ENCODE measurements at places on chromosomes 13 and 19.

DNA sequence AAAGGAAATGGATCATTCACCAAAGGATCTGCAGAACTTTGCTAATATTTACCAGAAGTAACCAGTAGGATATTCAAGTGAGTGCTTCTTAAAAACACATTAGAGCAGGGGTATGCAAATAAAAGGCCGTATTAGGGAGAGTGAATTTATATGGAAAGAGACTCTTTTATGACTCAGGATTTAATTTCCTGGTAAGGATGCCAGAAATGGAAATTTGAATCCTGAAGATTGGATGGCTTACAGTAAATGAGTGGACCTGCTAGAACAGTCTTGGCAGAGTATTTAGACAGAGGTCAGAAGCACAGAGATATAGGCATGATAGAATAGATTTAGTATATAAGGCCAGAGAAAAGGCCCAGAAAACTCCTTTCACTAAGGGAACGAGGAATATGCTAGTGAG, 201.6 kb downstream of the SLITRK5 start:
- H3K27me3 ChIP-seq = no peaks in the 10 kb centered on the region
- H3K4me3 ChIP-seq = no peak overlapping the region
- H3K27ac ChIP-seq = no peak overlapping the region
- H3K36me3 ChIP-seq = no peaks in the 10 kb centered on the region
- no peak for DNase-seq

GRCh38 chr13:23506071-23506806, 64.0 kb upstream of the TNFRSF19 start:
- DNase-seq = no peak
- H3K36me3 ChIP-seq = no peaks in the 10 kb centered on the region
- H3K4me3 ChIP-seq = no peak overlapping the region
- peaks cover 11% of the 10 kb centered on the region for H3K27me3 ChIP-seq

DNA sequence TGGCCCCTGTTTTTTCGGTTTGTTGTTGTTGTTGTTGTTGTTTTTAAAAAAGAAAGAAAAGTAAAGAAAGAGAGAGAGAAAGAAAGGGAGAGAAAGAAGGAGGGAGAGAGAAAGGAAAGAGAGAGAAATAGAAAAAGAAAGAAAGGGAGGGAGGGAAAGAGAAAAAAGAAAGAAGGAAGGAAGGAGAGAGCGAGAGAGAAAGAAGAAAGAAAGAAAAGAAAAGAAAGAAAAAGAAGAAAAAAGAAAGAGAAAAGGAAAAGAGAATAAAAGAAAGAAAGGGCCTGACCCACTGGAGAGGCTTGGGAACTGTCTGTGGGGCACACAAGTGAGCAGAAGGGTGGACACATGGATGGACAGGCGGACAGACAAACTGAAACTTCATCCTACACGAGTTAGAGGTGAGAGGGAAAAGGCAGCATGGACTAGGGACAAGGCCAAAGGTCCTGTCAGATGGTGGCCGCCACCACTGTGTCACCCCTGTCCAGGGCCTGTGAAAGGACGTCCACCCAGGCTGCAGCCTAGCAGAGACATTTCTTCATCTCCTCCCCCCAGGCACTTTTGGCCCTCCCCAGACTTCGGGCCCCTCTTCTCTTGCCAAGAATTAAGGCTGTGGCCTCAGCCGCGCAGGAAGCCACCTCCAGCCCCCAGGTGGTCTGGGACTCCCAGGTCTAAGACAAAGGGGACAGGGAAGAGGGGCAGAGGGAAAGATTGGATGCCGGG, 9.1 kb upstream of the BCAM start:
- H3K27me3 ChIP-seq = peaks cover 12% of the 10 kb centered on the region
- no peak overlapping the region for H3K27ac ChIP-seq
- DNase-seq = no peak
- no peak overlapping the region for H3K4me3 ChIP-seq

DNA sequence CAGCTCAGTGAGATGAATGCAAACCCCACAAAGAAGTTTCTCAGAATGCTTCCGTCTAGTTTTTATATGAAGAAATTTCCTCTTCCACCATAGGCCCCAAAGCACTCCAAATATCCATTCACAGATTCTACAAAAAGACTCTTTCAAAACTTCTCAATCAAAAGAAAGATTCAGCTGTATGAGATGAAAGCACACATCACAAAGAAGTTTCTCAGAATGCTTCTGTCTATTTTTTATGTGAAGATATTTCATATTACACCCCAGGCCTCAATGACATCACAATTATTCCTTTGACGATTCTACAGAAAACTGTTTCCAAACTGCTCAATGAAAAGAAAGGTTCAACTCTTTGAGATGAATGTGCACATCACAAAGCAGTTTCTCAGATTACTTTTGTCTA, 1819.4 kb downstream of the UQCRFS1 start:
- H3K4me3 ChIP-seq = no peak overlapping the region
- no peak overlapping the region for H3K27ac ChIP-seq
- H3K4me1 ChIP-seq = no peaks in the 10 kb centered on the region
- no peaks in the 10 kb centered on the region for H3K27me3 ChIP-seq
- DNase-seq = no peak

DNA sequence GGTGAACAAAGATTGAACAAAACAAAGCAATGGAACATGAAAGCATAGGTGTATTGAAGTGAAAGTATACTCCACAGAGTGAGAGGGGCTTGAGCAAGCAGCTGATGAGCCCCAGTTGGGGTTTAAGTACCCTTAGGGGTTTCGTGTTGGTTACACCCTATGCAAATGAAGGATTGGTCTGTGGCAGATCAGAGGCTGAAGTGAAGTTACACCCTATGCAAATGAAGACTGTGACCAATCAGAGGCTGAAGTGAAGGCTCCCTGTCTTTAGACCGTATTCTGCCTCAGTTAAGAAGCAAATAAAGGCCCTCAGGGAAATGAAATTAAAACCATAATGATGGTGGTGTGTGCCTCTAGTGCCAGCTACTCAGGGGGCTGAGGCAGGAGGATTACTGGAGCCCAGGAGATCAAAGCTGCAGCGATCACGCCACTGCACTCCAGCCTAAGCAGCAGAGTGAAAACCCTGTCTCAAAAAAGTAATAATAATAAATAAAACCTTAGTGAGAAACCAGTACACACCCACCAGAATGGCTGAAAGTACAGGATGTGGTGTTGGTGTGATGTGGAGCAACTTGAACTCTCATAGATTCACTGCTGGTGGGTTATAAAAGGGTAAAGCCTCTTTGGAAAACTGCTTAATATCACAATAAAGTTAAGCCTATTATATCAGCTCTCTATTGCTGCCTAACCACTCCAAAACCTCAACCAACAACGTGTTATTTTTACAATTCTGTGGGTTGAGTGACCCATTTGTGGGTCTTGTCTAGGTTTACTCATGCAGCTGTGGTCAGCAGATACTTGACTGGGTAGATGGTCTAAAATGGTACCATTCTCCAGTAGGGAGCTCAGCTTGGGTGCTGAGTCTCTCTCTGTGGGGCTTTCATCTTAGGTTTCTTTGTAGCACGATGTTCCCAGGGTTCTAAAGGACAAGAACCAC, 12.8 kb upstream of the UPF3A start:
- no peak overlapping the region for H3K4me3 ChIP-seq
- H3K4me1 ChIP-seq = peaks cover 12% of the 10 kb centered on the region
- peak overlapping the region; percentile 59 for H3K27ac ChIP-seq
- H3K27me3 ChIP-seq = no peaks in the 10 kb centered on the region
- DNase-seq = no peak
- H3K36me3 ChIP-seq = peaks cover 64% of the 10 kb centered on the region

DNA sequence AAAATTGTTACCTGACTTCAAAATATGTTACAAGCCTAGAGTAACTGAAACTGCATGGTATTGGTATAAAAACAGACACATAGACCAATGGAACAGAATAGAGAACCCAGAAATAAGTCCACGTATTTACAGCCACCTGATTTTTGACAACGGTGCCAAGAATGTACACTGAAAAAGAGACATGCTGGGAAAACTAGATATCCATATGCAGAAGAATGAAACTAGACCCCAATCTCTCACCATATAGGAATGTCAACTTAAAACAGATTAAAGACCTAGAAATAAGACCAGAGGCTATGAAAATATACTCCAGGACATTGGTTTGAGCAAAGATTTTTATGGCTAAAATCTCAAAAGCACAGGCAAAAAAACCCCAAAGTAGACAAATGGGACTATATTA, 76.5 kb downstream of the LATS2 start:
- no peak for DNase-seq
- H3K27me3 ChIP-seq = no peaks in the 10 kb centered on the region
- no peak overlapping the region for H3K27ac ChIP-seq
- H3K4me3 ChIP-seq = no peak overlapping the region
- no peaks in the 10 kb centered on the region for H3K4me1 ChIP-seq

- no peak overlapping the region for H3K4me3 ChIP-seq
- peaks cover 16% of the 10 kb centered on the region for H3K27me3 ChIP-seq
- no peak for DNase-seq
- no peak overlapping the region for H3K27ac ChIP-seq
- H3K4me1 ChIP-seq = no peaks in the 10 kb centered on the region
These were observed 992 bp upstream of the ADGRE1 start for GRCh38 chr19:6886277-6886897.

- H3K4me3 ChIP-seq = no peak overlapping the region
- no peak for DNase-seq
- no peak overlapping the region for H3K27ac ChIP-seq
- H3K27me3 ChIP-seq = no peaks in the 10 kb centered on the region
These were observed 104.7 kb downstream of the CRYL1 start for GRCh38 chr13:20420938-20421337.

DNA sequence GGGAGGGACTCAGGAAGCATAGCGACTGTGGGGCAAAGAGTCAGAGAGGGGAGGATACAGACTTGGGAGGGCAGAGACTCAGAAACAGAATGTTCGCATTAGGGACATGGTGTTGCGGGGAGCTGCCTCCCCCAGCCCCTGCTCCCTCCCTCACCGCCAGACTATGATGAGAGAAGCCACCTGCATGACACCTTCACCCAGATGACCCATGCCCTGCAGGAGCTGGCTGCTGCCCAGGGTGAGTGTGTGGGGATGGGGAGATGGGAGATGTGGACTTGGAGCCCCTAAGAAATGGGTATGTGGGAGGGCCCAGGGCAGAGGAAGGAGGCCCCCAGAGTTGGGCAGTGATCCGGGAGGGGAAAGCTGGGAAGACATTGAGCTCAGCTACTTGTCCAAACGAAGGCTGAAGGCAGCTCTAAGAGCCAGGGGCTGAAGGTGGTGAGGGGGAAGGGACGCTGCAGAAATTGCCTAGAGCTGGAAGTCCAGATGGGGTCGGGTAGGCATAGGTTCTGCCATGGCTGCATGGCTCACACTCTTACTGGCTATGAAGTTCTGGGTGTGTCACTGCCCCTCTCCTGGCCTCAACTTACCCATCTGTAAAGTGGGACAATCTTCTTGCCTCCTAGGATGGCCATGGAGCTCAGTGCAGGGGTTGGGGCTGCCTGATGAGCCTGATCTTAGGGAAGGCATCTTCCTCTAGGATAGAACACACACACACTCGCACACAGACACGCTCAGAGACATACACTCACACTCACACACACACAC, 1.4 kb downstream of the SPACA6 start:
- H3K27ac ChIP-seq = no peak overlapping the region
- peaks cover 9% of the 10 kb centered on the region for H3K4me1 ChIP-seq
- no peak overlapping the region for H3K4me3 ChIP-seq
- H3K36me3 ChIP-seq = no peaks in the 10 kb centered on the region

DNA sequence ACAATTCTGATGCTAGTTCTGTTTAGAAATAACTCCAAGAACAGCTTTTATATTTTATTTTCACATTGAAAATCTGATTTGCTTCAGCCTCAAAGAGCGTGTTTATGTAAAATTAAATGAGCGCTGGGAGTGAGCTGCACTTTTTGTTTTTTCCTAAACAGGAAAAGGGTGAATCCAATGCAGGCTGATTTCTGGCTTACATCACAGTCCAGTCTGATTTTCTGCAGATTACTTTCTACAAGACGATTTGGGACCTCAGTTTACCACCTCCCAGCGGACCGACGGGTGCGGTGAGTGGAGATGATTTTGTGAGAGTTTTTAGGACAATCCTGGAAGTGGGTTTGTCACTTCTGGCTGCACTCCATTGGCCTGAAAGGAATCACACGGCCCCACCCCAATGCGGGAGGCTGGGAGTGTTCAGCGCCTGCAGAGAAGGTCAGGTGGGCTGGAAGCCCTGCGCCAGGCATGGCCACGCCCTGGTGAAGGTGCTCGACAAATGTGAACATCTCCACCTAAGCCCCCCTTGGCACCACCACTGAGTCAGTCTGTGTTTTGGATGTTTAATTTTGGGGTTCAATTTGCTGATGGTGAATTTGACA, 90.1 kb downstream of the ANKRD10 start:
- no peaks in the 10 kb centered on the region for H3K36me3 ChIP-seq
- no peaks in the 10 kb centered on the region for H3K4me1 ChIP-seq
- H3K27ac ChIP-seq = no peak overlapping the region
- no peak overlapping the region for H3K4me3 ChIP-seq
- DNase-seq = no peak

- no peaks in the 10 kb centered on the region for H3K27me3 ChIP-seq
- no peak overlapping the region for H3K4me3 ChIP-seq
- no peaks in the 10 kb centered on the region for H3K4me1 ChIP-seq
- no peaks in the 10 kb centered on the region for H3K36me3 ChIP-seq
These were observed 1142.8 kb downstream of the PCDH9 start for GRCh38 chr13:66087269-66087710.

DNA sequence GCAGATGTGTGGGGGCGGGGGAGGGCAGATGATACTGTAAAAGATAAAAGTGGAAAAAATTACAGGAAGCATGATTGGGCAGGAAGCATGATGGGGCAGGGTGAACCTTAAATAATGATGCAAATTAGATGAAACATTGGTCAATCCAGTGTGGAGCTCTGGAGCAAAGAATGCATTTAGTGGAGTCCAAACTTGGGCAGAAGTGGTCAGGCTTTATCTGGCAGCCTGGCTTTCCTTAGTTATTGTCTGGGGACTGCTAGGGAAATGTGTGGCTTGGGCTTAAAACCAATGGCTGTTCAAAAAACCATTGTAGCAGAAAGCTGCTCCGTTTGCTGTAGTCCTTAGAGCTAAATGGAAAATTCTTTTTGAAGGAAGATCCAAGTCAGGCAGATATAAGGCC, 1077.3 kb upstream of the MIR17HG start:
- no peaks in the 10 kb centered on the region for H3K36me3 ChIP-seq
- DNase-seq = no peak
- H3K4me1 ChIP-seq = no peaks in the 10 kb centered on the region
- H3K4me3 ChIP-seq = no peak overlapping the region
- H3K27ac ChIP-seq = no peak overlapping the region

GRCh38 chr19:6564393-6564792, 26.6 kb downstream of the CD70 start:
- H3K27me3 ChIP-seq = peaks cover 30% of the 10 kb centered on the region
- no peak overlapping the region for H3K27ac ChIP-seq
- no peak overlapping the region for H3K4me3 ChIP-seq

- H3K27me3 ChIP-seq = peaks cover 23% of the 10 kb centered on the region
- peaks cover 18% of the 10 kb centered on the region for H3K4me1 ChIP-seq
- no peak for DNase-seq
- H3K36me3 ChIP-seq = peaks cover 3% of the 10 kb centered on the region
- no peak overlapping the region for H3K27ac ChIP-seq
These were observed 1.5 kb downstream of the SPATA13 start for GRCh38 chr13:24161980-24162525.

- H3K27ac ChIP-seq = no peak overlapping the region
- no peaks in the 10 kb centered on the region for H3K27me3 ChIP-seq
- no peak overlapping the region for H3K4me3 ChIP-seq
- no peak for DNase-seq
- no peaks in the 10 kb centered on the region for H3K36me3 ChIP-seq
These were observed 40.7 kb upstream of the STARD13 start for GRCh38 chr13:33326246-33326645.

All from stimulated activated naive B cell treated with anti-CD40 and anti-IgM and Interleukin-4, amounts not matched to agents 10 μg/mL and 1 μg/mL and 100 μg/mL, for 72 hours (primary cell).